ENCODE measurements at places on chromosomes 13 and 19.

- DNase-seq, result no peak
Observed at GRCh38 chr19:43684326-43684725, 14.4 kb upstream of the PLAUR start.

- DNase-seq, result no peak
Observed at GRCh38 chr19:14507704-14508542, 10.3 kb downstream of the DNAJB1 start.

GRCh38 chr13:28251466-28251865 lies 113.1 kb downstream of the PAN3 start:
- DNase-seq, result no peak

DNA sequence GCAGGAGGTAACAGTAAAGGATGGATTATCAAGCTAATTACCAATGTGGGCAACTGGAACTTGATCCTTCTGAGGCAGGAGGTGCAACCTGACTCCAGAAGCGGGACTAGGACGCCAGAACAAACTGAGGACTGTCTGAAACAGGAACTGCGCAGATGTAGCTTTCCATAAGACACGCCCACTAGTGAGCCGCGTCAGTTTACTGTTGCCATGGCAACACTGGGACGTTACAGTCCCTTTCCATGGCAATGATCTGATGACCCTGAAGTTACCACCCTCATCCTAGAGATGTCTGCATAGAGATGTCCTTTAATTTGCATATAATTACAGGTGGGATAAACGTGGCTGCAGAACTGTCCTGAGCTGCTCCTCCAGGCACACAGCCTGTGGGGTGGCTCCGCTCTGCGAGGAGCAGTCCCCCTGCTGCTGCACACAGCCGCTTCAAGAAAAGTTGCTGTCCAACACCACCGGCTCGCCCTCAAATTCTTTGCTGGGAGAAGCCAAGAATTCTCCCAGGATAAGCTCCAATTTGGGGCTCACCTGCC lies 816.6 kb downstream of the UQCRFS1 start:
- no peak for DNase-seq

- DNase-seq, result no peak
Observed at GRCh38 chr13:60398379-60398891, 1.4 kb downstream of the TDRD3 start.

GRCh38 chr19:42528354-42529247 lies at the start of gene CEACAM1:
Gene CEACAM1 (minus strand): TSS chr19:42528481. CDS start chr19:42528374, 107 bp downstream.
- no peak for DNase-seq

- no peak for DNase-seq
Observed at GRCh38 chr19:16051254-16052025, 24.9 kb upstream of the TPM4 start.

GRCh38 chr13:95955255-95955654 lies 97.9 kb downstream of the UGGT2 start:
- peak; percentile 18 for DNase-seq

DNA sequence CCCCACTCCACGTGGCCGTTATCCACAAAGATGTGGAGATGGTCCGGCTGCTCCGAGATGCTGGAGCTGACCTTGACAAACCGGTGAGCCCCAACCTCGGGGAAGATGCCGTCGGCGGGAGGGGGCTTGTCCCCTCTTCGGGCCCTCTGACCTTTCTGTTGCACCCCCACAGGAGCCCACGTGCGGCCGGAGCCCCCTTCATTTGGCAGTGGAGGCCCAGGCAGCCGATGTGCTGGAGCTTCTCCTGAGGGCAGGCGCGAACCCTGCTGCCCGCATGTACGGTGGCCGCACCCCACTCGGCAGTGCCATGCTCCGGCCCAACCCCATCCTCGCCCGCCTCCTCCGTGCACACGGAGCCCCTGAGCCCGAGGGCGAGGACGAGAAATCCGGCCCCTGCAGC lies 4.8 kb downstream of the CCER2 start:
- no peak for DNase-seq

DNA sequence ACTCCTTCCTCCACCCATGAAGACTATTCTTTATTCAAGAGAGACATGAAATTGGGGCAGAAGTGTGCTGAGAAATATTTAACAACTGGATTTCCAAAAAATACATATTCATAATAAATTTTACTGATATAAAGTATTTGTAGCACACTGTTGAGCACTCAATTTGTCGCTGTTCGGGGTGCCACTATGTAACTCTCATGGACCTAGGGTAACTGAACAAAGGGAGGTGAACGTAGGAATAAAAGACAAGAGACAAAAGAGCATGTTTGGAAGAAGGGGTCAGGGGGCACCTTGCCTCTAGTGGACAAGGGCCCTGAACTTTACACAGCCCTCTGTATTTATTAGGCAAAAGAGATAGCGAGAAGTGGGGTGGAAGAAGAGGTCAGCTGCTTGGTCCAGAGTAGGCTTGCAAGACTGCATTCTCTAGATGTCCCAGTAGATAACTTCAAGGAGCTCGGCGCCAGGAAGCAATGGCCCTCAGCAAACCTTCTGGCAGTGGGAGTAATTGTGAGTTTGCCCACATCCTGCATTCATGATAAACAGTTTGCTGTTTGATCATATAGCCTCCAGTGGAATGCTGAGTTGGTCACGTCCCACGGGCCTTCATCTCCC lies 4.5 kb upstream of the ZNF175 start:
- DNase-seq, result no peak

- DNase-seq, result peak; percentile 69
Observed at GRCh38 chr13:45695198-45695730, 6.9 kb upstream of the CBY2 start.

GRCh38 chr13:110517505-110518225 lies 43.9 kb downstream of the RAB20 start:
- DNase-seq, result no peak

Measured in GM06990 (cell line).